NCI-H2171 treated with DMSO at 0.1 percent for 48 hours (cell line): ENCODE measurements at places on chromosomes 2 and 18.

GRCh38 chr18:79422022-79422782 is 26.5 kb downstream of the NFATC1 start:
- no peak for DNase-seq

- DNase-seq, result no peak
Measured at GRCh38 chr2:80475970-80476369, 171.4 kb upstream of the LRRTM1 start.

- DNase-seq, result no peak
Measured at GRCh38 chr2:159849160-159849813, 51.3 kb upstream of the CD302 start.

DNA sequence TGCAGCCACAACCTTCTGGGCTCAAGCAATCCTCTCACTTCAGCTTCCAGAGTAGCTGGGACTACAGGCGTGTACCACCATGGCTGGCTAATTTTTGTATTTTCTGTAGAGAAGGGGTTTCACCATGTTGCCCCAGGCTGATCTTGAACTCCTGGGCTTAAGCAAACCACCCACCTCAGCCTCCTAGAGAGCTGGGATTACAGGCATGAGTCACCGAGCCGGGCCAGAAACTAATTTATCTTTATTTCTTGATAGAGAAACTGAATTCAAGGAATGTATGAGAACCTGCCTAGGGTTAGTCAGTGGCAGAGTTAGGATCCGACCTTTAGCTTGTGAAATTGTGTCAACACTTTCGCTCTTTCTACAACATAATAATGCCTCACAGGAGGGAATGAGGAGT is 19.3 kb upstream of the ITGAV start:
- DNase-seq, result no peak

GRCh38 chr18:74257083-74257482 is 34.7 kb downstream of the CYB5A start:
- no peak for DNase-seq

- DNase-seq, result peak; percentile 17
Measured at GRCh38 chr2:225889452-225889851, 489.9 kb downstream of the NYAP2 start.

GRCh38 chr2:113979191-113980128 is 89.6 kb downstream of the ACTR3 start:
- DNase-seq, result no peak

- no peak for DNase-seq
Measured at GRCh38 chr2:56590611-56591010, 406.8 kb downstream of the CCDC85A start.

GRCh38 chr2:26471766-26472706 is 5.9 kb downstream of the OTOF start:
- DNase-seq, result no peak

DNA sequence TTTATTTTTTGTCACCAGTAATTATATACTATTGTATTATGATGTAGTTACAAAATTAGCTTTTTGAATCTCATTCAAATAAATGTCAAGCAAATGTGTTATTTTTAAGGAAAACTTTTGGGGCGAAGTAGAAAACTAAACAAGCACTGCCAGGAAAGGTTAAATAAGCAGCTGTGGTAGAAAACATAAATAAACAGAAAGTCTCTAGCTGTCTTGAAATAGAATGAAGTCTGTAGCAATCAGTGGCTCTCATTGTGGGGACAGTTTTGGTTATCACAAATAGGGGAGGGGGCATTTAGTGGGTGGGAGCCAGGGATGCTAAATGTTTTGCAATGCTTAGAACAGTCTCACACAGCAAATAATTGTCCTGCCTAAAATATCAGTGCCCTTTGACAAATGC is 3.4 kb downstream of the INSIG2 start:
- DNase-seq, result no peak

- peak; percentile 65 for DNase-seq
Measured at GRCh38 chr2:42859006-42859552, 66.7 kb upstream of the HAAO start.

DNA sequence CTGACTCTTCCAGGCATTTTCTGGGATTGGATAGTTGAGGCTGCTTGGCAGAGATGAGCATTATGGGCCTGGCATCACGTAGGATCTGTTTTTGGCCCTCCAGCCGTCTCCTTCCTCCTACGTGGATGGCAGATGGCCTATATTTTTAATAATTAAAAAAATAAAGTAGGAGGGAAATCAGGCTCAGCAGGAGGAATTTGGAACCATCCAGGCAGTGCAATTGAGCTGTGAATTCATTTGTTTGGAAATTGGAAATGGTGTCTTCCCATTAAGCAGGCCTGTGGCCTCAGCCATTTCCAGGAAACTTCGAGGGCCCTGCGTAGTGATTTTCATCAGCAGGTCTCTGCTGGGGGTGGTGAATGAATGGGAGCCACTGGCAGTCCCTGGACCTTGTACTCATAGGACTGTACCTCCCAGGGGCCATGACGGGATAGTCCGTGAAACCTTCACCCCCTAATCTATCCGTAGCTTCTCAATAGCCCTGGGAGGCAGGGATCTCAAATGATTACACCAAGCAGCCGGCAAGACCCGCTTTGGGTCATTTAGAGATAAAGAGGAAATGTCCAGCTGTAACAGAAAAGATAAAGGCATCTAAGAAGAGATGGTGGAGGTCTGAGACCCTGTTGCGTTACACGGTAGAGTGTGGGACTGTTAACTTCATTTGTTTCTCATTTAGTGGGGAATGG is 73.1 kb upstream of the TNP1 start:
- peak; percentile 58 for DNase-seq

DNA sequence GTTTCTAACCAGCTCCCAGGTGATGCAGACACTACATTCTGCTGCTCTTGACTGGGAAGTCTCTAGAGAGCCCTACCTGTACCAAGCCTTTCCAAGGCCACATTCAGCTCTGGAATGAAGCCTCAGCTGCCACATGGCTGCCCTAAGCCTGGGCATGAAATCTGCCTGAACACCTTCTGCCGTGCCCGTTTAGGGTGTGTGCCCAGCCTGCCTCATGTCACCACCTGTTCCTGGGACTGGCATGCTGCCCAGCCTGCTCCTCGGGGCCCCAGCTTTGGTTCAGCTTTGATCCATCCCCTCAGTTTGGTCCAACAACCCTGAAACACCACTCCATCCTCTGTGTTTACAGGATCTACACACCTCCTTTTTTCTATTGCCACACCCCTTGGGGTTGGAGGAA is 210.9 kb downstream of the L3MBTL4 start:
- DNase-seq, result peak; percentile 89

- no peak for DNase-seq
Measured at GRCh38 chr2:227862227-227862740, 9.1 kb upstream of the DAW1 start.

- DNase-seq, result no peak
Measured at GRCh38 chr2:46146866-46147502, 150.2 kb upstream of the EPAS1 start.

GRCh38 chr18:4207383-4207985 is 247.6 kb downstream of the DLGAP1 start:
- no peak for DNase-seq

DNA sequence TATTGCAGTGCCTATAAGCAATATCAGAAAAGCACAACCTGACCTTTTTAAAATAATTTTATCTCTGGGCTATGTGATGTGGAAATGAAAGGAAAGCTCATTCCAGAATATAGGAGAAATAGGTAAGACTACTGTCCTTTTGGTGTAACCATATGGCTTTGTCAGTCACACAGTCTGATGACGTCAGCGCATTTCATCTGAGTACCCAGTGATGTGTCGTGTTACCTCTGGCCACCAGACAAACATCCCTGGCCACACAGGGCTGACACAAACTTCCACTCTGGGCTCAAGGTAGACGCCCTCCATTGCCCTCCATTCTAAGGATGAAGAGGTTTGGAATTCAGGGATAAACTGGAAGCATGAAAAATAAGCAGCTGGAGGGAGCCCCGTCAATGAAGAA is 506.7 kb downstream of the CMPK2 start:
- peak; percentile 19 for DNase-seq

- peak; percentile 41 for DNase-seq
Measured at GRCh38 chr2:233832869-233833311, 21.4 kb downstream of the HJURP start.

GRCh38 chr2:233802132-233802815 is 24.1 kb downstream of the MROH2A start:
- no peak for DNase-seq

DNA sequence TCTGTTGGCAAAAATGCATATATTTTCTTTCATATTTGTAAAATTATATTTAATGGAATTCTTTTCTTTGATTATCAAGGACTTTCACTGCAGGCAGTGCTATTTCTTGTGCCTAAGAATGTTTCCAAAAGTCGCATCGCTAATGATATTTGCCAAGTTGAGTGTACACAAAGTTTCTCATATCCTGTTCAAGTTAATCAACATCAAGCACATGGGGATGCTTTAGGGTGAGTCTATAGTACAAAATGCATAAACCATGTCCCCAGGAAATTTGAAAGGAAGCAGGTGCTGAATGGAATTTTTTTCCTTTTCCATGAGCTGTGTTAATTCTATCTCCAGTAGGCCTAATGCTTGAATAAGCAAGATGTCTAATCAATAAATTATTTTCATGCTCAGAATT is 129.7 kb downstream of the GALNT1 start:
- DNase-seq, result no peak

- DNase-seq, result no peak
Measured at GRCh38 chr2:7363906-7364305, 446.7 kb downstream of the RNF144A start.

DNA sequence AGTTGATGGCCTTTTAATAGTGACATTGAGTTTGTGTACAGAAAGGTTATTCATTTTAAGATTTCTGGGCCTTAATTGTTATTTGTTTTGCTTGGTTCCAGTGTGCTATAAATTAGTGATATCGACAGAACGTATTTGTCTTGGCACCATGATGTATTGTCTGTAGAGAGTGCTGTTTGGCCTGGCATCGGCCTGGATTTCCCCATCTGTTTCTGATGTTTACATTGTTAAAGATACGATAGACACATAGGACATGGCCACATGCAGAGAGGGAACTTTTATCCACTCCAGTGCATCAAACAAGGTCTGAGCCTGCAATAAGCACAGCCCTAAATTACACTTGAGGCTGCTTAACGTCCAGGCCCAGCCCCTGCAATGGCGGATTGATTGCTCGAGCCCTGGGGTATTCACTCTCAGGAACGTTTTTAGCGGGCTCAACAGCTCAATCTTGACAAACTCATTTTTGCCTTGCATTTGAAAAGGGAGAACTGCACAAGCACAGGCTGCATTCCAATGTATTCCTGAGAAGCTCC is 144.7 kb downstream of the SLC4A3 start:
- peak; percentile 85 for DNase-seq

- no peak for DNase-seq
Measured at GRCh38 chr2:80365762-80366161, 61.2 kb upstream of the LRRTM1 start.

DNA sequence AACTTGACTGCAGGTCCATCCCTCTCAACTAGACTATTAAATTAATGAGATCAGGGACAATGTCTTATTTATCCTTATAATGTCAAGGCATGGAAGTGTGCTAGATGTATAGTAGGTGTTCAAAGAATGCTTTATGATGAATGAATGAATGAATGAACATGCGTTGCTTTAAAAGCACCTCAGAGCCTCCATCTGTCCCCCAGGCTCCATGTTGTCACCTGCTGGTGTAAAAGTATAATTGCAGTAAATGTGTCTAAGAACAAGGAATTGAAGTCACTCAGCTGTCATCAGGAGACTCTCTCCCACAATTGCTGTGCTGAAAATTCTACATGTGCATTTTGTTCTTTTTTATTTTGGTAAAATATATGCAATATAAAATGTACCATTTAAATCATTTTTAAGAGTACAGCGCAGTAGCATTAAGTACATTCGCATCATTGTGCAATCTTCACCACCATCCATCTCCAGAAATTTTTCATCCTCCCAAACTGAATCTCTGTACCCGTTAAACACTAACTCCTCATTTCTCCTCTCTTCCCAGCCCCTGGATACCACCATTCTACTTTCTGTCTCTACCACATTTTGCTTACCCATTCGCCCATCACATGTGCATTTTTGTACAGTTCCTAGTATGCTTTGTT is 52.6 kb downstream of the GNAL start:
- DNase-seq, result peak; percentile 16

- DNase-seq, result no peak
Measured at GRCh38 chr2:224591220-224591619, 6.1 kb upstream of the CUL3 start.

DNA sequence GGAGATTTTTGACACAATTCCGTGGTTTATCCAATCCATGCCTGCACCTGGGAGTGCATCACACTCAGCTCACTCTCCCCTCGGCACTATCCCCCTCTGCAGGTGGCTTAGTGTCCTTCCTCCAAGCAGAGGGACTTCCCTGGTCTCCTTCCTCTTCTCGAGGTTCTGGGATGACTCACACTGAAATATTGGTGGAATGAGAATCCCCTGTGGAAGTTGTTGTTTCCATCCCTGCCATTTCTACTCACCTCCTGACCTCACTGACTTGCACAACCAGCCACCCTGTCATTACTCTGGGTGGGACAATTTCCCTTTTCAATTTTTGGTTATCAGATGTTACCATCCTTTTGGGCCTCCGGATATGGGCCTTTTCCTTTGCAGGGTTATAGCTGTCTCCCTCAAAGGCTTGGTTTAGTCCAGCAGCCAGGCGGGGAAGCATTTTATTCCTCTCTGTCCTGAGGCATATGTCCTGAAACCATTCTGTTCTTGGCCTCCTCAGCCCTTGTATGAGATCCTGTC is 59.9 kb downstream of the PTPRM start:
- DNase-seq, result no peak

- no peak for DNase-seq
Measured at GRCh38 chr2:45826884-45827635, 175.6 kb downstream of the PRKCE start.

DNA sequence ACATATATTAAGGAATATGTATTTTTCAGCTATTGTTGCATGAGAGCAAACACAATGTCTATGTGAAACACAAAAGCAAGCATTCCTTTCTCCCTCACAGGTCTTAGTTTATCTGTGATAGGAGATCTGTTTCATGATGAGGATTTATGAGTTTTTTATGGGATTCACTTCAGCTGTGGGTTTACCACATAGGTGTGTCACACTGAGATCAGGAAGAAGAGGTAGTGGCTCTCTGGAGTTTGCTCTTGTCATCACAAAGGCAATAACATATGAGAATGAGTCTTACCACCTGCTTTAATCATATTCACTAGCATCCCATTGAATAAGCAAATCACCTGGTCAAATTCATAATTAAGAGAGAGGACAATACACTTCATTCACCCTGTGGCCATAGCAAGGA is 960.3 kb upstream of the SLC39A10 start:
- no peak for DNase-seq

- DNase-seq, result no peak
Measured at GRCh38 chr2:102286041-102286440, 25.3 kb upstream of the IL1RL1 start.

- no peak for DNase-seq
Measured at GRCh38 chr2:189517847-189518535, 62.6 kb downstream of the SLC40A1 start.

- DNase-seq, result no peak
Measured at GRCh38 chr2:217742841-217743240, 260.0 kb downstream of the TNS1 start.

- no peak for DNase-seq
Measured at GRCh38 chr2:69659349-69659748, 15.8 kb upstream of the AAK1 start.

- DNase-seq, result no peak
Measured at GRCh38 chr18:22683196-22683676, 249.9 kb upstream of the RBBP8 start.

GRCh38 chr18:41263956-41264355 is 691.1 kb upstream of the PIK3C3 start:
- no peak for DNase-seq

GRCh38 chr2:159912580-159912979 is 114.6 kb upstream of the CD302 start:
- DNase-seq, result no peak

GRCh38 chr2:153027533-153027932 is 309.1 kb downstream of the ARL6IP6 start:
- DNase-seq, result no peak

GRCh38 chr18:45619062-45619825 is 4.0 kb downstream of the SLC14A2 start:
- DNase-seq, result no peak
